ENCODE measurements at places on chromosomes 2 and 18.

DNA sequence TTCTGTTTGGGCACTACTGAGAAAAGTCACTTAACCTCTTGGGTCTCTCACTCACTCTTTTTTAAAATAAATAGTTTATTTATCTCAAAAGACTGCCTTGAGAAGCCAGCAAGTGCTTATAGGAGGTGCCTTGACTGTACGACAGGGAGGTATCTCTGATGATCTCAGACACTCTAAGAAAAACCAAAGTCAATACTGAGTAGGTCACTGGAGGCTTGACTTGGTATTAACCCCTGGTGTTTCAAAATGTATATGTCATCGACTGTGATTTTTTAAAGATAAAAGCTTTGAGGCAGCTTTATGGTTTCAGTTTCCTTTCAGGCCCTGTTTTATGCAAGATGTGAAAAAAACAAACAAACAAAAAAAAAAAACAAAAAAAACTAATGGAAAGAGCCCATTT, 33.7 kb downstream of the MREG start:
- DNase-seq: no peak

DNA sequence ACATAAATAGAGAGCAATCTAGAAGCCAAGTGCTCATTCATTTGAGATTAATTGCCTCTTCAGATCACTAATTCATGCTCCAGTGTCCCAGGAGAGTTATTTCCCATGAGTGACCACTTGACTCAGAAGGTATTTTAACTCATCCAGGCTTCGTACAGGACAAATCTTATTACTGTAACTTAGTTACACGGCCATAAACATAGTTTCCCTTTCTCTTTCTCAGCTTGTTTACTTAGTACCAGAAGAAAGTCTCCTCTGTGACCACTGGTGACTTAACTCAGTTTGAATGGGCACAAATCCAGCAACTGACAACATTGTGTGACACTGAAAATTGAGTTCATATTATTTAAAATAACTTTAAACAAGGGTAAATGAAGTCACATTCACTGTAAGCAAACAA, 25.3 kb downstream of the MMADHC start:
- DNase-seq: no peak

DNA sequence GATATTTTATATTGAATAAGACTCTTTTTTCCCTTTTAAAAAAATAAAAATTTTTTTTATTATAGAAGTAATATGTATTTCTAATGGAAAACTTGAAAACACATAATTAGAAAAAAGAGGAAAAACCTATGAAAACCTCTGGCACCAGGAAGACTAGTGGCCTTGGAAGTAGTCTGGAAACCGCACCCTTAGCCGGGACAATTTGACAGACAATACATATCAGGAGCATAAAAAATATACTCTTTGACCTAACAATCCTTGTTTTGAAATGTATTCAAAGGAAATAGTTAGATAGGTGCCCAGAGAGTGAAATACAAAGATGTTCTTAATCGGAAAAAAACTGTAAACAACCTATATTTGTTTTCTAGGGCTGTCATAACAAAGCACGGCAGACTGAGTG, 34.9 kb upstream of the FAM117B start:
- no peak for DNase-seq

DNA sequence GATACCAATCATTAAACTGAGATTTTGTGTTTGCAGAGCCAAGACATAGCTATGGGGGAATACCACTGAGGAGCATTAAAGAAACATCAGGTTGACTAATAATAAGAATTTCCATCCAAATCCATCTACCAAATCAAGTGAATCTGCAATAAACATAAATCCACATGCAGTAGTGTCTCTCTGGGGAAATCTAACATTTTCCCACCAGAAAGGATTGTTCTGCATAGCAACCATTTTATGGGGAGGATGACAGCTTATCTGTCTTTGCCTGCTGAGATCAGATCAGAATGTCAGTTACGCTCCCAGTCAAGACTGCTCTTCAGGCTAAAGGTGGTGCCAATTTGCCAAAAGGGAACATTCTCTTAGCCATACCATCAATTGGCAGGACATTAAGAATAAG, 1098.9 kb upstream of the CHAC2 start:
- DNase-seq: no peak

DNA sequence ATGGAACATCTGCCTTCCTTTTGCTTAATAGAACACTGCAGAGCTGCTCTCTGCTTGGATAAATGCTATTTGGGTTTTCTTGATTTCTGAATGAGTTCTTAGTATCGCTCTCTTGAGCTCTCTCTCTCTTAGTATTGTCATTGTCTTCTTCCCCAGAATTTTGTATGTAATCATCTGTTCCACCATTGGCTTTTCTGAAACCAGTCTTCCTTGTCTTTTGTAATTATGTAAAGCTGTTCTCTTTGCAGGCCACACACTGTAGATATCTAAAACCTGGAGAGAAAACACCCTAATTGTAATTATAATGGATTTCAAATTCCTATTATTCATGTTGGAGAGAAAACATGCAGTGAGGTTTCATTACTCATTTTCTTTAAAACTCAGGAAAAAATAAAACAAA, 333.1 kb upstream of the CHAC2 start:
- DNase-seq: no peak

DNA sequence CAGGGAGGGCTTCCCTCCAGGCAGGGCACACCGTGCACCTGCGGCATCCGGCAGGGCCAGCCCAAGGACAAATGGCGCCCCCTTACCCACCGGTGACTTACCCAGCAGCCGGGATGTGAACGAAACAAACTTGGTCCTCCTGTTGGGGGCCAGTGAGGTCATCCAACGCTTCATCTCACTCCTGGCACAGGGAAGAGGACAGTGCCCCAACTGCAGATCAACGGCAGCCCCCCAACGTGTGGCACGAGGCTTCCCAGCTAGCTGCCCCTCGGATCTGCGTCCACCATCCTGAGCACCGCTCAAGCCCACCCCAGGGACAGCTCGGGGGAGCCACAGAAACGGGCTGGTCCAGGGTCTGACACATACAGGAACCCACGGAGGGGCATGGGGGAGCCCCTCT, 12.0 kb downstream of the SNORC start:
- no peak for DNase-seq

All from activated CD4-positive, alpha-beta T cell treated with anti-CD3 and anti-CD28 coated beads for 24 hours (primary cell).